Upper lobe of left lung (tissue), 6 donors: ENCODE measurements at places on chromosomes 11 and 22.

GRCh38 chr11:14149683-14150082 is 187.2 kb downstream of the SPON1 start:
- DNase-seq: no peak

GRCh38 chr11:24070435-24070834 is 426.4 kb upstream of the LUZP2 start:
- DNase-seq: no peak

- no peak for DNase-seq
Measured at GRCh38 chr11:117121176-117121575, 22.9 kb upstream of the PAFAH1B2 start.

DNA sequence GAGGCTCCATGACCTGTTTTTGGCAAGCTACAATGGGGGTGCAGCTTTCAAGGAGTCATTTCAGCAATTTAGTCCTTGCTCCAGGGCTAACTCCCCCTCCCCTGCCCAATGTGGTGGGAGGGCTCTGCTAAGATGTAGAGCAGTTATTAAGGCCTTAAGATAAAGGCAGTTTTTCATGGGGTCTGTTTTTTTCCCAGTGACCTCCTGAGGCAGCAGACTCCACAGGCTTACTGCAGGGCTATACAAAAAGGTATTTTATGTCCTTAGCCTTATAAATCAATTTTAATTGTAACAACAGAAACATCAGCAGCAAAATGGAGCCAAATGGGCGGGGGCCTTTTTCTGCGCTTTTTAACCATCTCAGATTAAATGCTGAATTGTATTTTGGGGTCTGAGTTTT is 192.3 kb downstream of the KIRREL3 start:
- no peak for DNase-seq

- no peak for DNase-seq
Measured at GRCh38 chr22:44707752-44708151, 5.7 kb downstream of the PRR5 start.

DNA sequence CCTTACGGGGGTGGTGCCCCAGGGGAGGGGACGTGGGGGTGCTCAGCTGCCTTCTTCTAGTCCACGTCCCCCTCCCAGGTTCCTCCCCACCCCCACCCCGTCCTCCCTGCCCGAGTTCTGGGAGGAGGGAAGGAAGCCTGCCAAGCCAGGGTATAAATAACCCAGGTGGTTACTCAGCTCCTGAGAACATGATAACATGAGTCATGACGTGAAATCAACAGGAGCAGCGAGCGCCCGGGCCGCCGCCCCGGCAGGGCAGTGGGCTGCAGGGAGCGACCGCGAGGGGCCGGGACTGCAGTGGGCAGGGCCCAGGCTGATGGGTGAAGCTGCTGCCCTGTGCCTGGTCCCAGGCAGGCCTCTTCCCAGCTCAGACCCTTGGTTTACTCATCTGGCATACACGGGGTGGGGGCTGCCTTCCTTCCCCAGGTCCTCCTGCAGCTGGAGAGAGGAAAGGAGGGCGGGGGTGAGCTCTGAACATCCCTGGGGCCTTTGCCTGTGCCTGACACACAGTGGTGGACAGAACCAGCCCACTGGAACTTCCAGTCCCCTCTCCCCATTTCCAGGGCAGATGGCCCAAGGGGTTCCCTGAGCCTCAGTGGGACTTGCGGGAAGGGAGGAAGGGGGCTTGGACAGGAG is 8.8 kb upstream of the PDGFB start:
- peak; percentile 87 for DNase-seq

DNA sequence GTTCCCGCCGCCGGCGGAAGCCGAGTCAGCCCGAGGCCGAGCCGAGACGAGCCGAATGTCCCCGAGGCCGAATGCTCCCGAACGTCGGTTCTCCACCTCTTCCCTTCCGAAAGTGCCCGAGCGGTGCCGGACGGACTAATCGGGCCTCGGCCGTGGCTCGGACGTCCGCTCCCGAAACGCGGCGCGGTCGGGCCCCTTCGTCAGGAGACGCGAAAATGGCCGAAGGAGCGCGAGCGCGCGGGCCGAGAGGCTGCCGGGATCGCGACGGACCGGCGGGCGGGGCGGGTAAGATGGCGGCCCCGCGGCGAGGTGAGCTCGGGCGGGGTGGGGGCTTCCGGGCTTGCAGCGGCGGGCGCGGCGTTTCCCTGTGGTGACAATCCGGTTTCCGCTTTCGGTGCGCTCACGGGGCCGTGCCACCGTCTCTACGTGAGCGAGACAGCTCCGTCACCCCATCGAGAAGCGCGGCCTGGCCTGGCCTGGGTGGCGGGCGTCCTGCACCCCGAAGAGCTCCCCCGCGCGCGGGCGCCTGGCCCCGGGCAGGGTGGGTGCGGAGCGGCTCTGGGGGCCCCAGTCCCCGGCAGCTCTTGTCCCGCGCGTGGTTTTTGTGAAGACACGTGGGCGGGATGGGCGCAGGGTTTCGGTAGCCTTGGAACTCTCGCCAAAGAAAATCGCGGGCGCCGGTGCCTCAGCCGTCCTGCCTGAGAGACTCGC is at the start of gene TMEM80:
Gene TMEM80 (plus strand): TSS at position 279 of the 711 bp plus-strand sequence. CDS start 12 bp downstream, at position 291.
- DNase-seq: peak; percentile 98

DNA sequence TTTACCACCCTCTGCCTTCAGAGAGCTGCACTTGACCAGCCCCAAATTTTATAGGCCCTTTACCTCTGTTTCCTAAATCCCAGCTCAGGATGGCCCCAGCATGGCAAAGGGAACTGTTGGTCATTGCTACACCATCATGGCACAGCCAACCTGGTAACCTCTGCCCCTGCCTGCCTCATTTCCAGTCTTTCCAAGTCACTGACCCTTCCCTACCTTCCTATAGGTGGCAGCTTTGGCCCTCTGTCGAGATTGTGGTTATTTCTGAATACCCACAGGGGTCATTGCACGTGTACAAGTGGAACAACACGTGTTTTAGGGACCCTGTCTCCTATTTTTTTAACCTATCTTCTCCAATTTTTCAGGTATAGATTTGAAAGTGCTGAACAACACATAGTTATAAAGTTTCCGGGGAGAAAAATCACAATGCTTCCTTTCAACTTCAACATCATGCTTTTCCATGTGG is 2.8 kb downstream of the GALNT18 start:
- no peak for DNase-seq

GRCh38 chr22:42868751-42869251 is 11.7 kb upstream of the ARFGAP3 start:
- peak; percentile 81 for DNase-seq

- no peak for DNase-seq
Measured at GRCh38 chr22:49263101-49263500, 564.6 kb downstream of the BRD1 start.

DNA sequence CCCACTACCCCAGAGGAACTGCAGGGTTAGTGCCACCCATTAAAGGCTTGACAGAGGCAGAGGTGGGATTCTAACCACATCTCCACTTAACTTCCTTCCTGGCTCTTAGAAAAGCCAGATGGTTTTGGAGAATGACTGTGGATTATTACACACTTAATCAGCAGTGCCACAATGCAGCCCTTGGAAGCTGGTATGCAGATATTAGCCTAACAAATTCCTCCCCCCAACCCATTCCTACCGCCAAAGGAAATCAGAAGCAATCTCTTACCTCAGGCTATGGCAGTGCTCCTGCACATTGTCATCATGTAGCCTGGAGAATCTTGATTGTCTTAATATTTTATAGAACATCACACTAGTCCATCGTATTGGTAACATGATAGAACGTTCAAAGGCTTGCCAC is 23.2 kb upstream of the NRGN start:
- DNase-seq: no peak

DNA sequence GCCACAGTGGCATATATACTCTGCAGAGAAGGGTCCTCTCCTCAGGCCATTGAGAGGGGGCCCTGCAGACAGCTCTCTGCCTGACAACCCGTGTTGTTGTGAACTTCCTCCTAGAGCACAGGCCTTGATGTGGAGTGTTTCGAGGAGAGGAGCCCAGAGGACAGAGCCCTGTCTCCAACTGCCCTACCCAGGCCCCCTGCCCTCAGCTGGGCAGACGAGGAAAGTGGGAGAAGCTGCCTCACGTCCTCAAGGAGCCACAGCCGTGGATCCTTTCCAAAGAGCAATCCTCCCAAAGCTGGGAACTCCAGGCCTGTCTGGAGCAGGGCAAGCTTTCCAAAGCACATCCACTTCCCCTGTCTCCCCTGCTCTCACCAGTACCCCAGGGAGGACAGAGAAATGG is 10.7 kb downstream of the LMO1 start:
- DNase-seq: no peak

DNA sequence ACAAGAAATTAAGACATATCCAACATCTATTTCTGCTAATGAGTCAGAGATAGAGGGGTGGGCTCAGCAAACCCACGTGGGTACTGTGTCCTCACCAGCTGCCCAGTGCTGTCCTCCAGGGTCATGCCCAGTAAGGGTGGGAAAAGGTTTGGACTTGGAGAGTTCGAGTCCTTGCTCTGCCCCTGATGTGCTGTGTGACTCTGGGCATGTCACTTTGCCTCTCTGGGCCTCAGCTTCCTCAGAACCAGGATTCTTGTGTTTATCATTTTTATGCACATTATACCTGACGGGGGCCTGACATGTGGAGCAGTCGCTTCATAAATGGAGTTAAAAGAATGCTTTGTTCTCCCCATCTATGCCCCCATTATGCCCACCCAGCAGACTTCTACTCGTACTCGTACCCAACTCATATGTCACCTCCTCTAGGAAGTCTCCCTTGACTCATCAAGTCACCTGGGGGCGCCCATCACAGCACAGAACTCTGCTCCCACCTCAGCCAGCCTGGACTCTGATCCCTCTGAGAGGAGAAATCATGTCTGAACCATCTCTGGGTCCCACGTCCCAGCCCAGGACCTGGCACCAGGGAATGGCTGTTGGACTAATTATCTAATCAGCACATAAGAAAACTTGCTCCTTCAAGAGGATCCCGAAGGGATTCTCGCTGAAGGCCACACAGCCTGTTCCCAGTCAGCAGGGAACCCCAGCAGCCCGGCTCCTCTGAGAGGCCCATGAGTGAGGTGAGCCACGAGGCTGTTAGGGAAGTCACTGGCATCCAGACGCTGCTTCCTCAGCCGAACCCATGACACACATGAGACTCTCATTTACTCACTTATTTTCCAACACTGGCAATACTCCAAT is 38.7 kb upstream of the TSKU start:
- DNase-seq: no peak

- DNase-seq: no peak
Measured at GRCh38 chr22:19862619-19863246, 8.1 kb upstream of the GNB1L start.

- no peak for DNase-seq
Measured at GRCh38 chr11:87398931-87399330, 361.2 kb downstream of the TMEM135 start.

DNA sequence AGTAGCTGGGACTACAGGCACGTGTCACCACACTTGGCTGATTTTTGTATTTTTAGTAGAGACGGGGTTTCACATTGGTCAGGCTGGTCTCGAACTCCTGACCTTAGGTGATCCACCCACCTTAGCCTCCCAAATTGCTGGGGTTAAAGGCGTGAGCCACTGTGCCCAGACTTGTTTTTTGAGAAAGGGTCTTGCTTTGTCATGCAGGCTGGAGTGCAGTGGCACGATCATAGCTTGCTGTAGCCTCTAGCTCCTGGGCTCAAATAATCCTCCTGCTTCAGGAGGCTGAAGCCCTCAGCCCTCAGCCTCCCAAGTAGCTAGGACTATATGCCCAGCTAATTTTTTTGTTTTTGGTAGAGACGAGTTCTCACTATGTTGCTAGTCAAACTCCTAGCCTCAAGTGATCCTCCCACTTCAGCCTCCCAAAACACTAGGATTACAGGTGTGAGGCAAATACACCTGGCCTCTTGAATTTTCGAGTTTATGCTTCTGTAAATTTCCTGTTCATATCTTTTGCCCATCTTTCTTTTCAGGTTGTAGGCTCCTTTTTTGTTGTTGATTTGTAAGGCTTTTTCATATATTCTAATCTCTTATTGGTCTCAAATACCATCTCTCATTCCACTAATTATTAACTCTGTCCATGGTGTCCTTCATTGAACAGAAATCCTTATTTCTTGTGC is 3.4 kb upstream of the RBM4B start:
- no peak for DNase-seq

DNA sequence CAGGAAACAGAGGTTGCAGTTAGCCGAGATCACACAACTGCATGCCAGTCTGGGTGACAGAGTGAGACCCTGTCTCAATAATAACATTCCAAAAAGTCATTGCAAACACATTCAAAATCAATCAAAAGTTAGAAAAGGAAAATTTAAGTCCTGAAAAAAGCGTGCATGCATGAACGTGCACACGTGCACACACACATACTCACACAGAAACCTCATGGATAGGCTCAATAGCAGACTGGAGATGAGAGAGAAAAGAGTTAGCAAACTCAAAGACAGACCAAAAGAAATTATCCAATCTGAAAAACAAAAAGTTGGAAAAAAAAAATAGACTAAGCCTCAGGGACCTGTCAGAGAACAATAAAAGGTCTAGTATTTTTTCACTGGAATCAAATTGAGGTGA is 1005.6 kb downstream of the TBC1D22A start:
- no peak for DNase-seq

- DNase-seq: no peak
Measured at GRCh38 chr22:18121506-18121905, 10.9 kb downstream of the TUBA8 start.

GRCh38 chr22:37967147-37967546 is 13.6 kb downstream of the POLR2F start:
- no peak for DNase-seq

DNA sequence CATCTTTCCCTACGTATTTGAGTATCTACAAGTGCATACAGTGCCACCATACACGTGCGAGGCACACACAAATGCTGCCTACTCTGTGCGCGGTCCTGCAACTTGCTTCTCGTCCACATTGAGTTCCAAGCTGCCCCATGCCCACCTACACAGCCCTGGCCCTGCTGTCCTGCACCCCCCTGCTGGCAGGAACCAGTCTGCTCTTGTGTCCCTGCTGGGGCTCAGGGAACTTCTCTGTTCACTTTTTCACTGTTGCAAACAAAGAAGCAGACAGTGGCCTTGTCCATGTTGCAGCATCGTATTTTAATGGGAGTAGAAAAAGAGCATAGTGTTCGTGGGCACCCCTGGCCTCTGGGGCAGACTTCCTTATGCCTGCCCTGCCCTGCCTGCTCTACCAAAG is 14.0 kb downstream of the CPT1A start:
- DNase-seq: no peak

- DNase-seq: no peak
Measured at GRCh38 chr11:86070142-86071056, 1.5 kb upstream of the PICALM start.
